Umbilical cord (tissue), 2 donors: ENCODE measurements at places on chromosomes 12 and 14. TPM values are rescaled to one million over a fixed set of nuclear protein-coding genes. Genes with fewer than 3 reads are reported as not detected.

DNA sequence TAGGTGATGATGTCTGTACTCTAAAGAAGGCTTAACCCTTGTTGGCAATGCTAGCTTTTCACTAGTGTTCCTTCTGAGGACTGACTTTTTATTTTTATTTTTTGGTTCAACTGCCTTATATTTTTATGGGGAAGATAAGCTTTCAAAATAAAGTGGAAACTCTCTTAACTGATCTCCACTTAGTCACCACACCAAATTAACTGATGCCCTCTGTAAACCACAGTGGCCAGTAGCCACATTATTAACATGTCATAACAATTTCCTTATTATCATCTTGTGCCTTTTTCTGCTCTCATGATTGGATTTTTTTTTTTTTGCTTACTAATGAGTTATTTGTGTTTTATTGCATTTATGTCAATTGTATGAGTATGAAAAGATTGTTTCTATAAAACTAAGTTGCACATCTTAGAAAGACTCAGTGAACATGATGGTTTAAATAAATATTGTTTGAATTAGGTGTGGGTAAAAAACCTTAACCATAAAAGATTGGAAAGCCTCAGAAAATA is 56.9 kb downstream of the SCFD1 start:
- no peak for DNase-seq

GRCh38 chr14:92460541-92460915 is 53.1 kb upstream of the RIN3 start:
- DNase-seq = no peak

DNA sequence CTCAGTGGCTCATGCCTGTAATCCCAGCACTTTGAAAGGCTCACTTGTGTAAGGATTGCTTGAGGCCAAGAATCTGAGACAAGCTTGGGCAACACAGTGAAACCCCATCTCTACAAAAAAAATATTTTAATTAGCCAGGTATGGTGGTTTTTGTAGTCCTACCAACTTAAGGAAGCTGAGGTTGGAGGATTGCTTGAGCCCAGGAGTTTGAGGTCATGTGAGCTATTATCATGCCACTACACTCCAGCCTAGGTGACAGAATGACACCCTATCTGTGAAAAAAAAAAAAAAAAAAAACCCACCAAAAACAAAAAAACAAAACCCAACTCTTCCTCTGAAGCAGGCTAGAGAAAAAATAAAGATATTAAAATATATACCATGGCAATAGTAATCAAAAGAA is 41.2 kb downstream of the TMEM116 start:
- no peak for DNase-seq

DNA sequence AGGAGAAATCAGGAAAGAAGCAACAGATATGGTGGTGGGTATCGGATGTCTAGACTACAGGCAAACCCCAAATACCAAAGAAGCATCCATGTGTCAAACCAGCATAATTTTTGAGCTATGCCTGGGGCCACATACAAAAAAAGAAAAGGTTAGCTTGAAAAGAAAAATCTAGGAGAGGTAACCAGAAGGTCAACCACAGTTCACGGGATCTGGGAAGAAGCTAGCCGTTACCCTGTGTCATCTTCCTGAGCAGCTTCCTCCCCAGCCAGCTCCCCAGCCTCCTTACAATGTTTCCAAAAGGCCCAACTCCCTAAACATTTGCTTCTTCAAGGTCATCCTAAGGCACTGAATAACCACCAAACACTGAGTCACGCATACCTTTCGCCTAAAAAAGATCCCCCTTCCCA is 3.1 kb downstream of the SINHCAF start:
- DNase-seq = peak; percentile 36

DNA sequence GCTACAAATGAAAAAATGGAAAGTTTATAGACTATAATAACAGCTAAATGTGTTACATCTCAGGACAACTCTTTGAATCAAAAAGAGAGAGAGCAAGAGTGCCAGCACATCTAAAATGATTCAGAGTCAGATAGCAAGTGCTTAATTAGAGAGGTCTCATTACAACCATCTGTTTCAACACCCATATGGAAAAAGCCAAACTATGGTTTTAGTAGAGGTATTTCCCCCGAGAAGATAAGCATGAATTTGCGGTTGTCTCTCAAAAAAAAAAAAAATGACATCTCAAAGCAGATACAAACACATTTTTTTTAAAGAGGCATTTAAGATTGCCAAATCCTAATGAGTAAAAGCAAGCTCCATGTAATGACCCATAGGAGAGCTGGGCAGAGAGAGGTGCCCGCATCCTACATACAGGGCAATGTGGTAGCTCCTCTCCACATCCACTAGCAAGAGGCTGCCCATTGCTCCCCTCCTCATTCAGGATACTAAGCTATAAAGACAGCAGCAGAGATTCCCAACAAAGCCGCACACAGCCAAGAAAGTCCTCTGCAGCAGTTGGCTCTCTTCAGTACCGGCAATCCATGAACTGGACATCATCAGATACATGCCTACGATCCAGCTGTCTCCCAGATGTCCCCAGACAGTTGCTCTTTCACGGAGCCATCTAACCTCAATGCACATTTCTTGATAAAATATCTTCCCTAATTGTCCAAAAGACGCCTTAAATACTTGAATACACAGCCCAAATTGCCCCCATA is 100.4 kb downstream of the EFCAB11 start:
- no peak for DNase-seq

DNA sequence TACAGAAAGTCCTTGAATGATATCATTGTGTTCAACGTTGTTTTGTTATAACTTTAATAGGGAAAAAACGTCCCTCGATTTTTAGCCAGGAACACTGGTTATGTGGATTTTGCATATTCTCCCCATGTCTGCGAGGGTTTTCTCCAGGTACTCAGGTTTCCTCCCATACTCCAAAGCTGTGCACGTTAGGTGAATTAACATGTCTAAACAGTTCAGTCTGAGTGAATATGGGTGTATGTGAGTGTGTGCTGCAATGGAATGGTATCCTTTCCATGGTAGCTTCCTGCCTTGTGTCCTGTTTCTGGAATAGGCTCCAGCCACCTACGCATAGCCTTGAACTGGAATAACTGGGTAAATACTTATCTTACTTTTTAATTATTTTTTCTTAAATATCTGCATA is 810.8 kb upstream of the ATXN7L3B start:
- DNase-seq = no peak

DNA sequence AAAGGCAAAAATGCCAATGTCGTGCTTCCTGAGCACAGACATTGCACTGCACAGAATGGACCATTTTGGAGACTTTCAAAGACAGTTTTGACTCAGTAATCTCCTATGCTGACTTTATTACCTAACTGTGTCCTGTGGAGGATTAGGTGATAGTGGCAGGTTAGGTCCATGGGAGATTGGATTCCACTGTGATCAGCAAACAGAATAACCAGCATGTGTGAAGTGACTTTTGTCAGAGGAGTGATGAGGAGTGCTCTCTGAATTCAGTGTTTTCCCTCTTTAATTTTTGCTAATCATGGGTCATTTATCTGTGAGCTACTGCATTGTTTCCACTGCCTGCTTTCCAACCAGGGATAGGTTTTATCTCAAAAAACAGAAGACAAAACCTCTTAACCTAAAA is 662.5 kb downstream of the DIO2 start:
- DNase-seq = no peak

GRCh38 chr12:102401087-102401486 is 79.3 kb downstream of the IGF1 start:
- no peak for DNase-seq

GRCh38 chr12:72699362-72699761 is 427.2 kb downstream of the TRHDE start:
- DNase-seq = no peak

GRCh38 chr12:29242921-29243431 is 93.9 kb downstream of the FAR2 start:
- peak; percentile 39 for DNase-seq

DNA sequence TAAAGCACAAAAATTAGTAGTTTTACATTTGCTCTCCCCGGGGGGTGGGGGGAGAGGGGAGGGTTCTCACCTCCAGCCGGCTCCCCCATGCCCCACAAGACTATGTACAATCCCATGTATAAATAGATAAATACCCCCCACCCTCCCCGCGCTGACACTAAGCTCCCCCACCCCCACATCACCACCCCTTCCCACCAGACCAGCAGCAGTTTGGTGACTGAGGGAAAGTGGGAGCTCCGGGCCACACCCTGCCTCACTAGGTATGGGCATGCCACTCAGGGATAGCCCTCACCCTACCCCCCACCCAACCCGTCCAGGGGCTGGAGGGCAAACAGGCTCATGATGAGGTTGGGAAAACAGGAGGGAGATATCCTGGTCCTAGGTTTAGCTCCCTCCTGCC is 1.9 kb upstream of the PRKAG1 start:
- no peak for DNase-seq

GRCh38 chr12:112430929-112431328 is 12.2 kb downstream of the PTPN11 start:
- DNase-seq = no peak

DNA sequence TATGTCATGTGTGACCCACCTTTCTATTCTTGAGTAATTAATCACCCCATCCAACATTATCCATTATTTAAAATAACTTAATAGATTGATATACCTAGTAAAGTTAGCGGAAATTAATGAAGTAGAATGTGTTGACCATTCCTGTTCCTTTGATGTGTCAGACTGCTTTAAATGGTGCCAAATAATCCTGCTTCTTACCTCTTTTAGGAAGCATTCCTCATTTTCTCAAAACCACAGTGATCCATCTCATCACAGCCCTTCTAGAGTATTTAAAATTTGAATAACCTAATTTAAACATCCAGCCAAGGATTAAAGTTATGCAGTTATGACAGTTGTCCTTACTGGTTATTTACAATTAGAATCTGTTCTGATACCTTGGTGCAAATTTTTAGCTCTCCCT is 6.9 kb downstream of the MGAT4C start:
- DNase-seq = no peak

DNA sequence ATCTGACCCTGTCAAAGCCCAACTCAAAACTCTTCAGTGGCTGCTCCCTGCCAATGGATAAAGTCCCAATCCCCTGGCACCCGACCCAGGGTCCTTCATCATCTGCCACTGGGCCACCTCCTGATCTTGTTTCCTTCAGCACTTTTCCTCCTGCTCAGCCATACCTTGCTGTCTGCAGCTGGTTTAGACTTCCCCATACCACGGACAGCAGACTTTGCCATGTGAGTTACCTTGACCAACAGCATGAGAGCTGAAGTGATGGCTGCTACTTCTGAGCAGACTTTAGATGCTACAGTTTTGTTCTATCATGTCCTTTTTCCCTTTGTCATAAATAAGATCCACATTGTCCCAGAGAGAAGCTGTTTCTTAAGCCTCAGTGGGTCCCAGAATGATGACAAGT is 33.3 kb upstream of the STON2 start:
- DNase-seq = no peak

Gene NT5DC3
- total RNA-seq = 40.2 TPM

Gene IFI27
- 40.7 TPM for total RNA-seq

Gene RNASE4
- 96.5 TPM for total RNA-seq

Gene KRT71
- not detected for total RNA-seq

Gene KRT85
- total RNA-seq = not detected

Gene ORMDL2
- total RNA-seq = 26.2 TPM

Gene TMEM253
- not detected for total RNA-seq
